ENCODE measurements at places on chromosomes 5 and 9. TPM values are rescaled to one million over a fixed set of nuclear protein-coding genes. Genes with fewer than 3 reads are reported as not detected.

The CORO2A gene
- 2.2 TPM for total RNA-seq

DNA sequence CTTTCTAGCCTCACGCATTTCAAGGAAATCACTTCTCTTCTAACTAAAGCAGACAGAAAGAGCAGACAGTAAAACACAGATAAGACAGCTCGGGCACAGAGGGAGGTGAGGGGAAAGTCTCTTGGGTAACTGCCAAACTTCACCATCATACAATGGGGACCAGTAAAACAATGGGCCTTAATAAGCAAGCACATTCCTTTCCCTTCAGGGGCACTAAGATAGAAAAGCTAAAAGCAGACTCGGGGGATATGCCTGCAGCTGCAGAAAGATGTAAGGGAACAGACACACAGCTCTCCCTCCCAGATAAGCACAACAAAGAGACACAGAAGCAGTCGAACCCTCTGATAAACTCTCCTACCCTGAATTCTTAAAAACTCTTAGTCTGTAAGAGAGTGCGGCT lies 15.6 kb upstream of the CKS2 start:
- H3K4me3 ChIP-seq = no peak overlapping the region
- no peaks in the 10 kb centered on the region for H3K27me3 ChIP-seq
- no peaks in the 10 kb centered on the region for H3K36me3 ChIP-seq
- H3K27ac ChIP-seq = no peak overlapping the region
- no peak for DNase-seq

DNA sequence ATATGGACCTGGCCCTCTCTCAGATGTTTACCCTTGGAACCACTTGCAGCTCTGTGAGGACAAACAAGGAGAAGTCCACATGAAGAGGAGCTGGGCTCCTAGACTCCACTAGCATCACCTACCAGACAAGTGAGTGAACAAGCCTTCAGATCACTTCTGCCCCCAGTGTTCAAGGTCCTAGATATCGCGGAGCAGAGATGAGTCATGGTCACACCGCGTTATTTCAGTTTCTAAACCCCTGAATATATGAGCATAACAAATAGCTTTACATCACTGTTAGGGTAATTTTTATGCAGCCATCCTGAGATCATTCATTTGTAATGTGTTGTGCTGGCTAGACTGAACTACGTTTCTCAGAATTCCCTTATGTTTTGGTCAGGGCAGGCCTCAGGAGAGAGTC lies 77.0 kb upstream of the DAP start:
- H3K27ac ChIP-seq = no peak overlapping the region
- H3K4me3 ChIP-seq = no peak overlapping the region
- H3K27me3 ChIP-seq = no peaks in the 10 kb centered on the region

The LURAP1L gene
- total RNA-seq = 6.1 TPM

The CDX1 gene
- total RNA-seq = 0.18 TPM

The CSF1R gene
- 0.36 TPM for total RNA-seq

- no peaks in the 10 kb centered on the region for H3K36me3 ChIP-seq
- no peak overlapping the region for H3K4me3 ChIP-seq
- peak; percentile 4 for DNase-seq
- H3K4me1 ChIP-seq = peaks cover 1% of the 10 kb centered on the region
- peaks cover 5% of the 10 kb centered on the region for H3K27me3 ChIP-seq
Observed at GRCh38 chr5:159244163-159244562, 18.9 kb upstream of the UBLCP1 start.

- no peak overlapping the region for H3K4me3 ChIP-seq
- H3K36me3 ChIP-seq = peaks cover 14% of the 10 kb centered on the region
- no peaks in the 10 kb centered on the region for H3K27me3 ChIP-seq
- H3K27ac ChIP-seq = no peak overlapping the region
Observed at GRCh38 chr5:32095261-32095671, 78.9 kb downstream of the GOLPH3 start.

All from IMR-90 (cell line).